CD4-positive, alpha-beta T cell treated with Interleukin-12 subunit alpha and Interleukin-12 subunit beta, for 1 hour (primary cell): ENCODE measurements at places on chromosomes 3 and 15.

- DNase-seq = no peak
Observed at GRCh38 chr15:96054621-96055020, 275.9 kb upstream of the NR2F2 start.

DNA sequence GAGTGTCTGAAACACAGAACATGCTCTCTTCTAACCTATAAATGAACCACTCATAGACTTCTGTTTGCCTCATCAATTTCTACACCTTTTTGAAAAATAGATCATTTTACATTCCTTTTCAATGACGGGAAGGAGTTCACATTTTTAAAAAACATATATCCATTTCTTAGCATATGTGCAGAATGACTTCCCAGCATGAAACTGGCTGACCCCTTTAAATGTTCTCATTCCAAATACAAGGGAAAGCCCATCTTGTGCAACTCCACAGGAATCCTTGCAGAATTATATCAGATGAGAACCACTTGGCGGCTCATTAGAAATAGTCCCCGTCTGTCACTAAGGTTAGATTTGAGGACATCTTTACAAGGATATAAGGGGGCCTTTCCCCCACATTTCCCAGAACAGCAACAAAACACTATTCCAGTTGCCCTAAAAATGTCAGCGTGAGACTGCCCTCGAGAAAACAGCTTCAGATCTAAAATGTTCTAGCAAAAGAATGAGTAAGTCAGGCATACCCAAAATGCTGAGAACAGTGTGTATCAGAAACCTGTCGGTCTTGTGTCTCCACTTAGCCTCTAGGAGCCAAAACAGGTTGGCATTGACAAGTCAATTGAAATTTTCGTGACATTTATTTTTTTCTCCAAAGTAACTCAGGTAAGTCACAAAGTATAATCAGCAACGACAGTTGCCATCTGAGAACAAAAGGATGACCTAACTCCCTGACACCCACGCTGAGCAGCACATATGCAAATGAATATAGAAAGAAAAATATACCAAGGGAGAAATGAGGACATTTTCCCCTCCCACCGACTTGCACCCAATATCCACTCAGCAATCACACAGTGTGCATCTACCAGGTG, 63.1 kb downstream of the FOXP1 start:
- no peak for DNase-seq

DNA sequence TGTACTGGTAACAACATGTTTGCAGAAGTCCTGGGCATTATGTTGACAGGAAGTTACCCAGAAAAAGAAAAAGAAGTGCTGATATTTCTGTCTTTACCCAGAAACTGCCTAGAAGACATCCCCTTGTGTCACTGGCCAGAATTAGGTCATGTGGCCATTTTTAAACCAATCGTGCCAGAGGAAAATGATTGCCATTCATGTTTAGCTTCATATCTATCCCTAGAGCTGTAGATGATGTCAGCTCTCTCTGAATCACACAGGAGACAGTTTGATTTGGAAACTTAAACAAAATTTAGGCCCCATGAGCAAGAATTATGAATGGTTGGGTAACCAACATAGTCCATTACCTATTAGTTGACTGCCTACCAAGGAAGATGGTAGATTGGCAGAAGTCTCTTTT, 8.9 kb upstream of the PLOD2 start:
- no peak for DNase-seq

DNA sequence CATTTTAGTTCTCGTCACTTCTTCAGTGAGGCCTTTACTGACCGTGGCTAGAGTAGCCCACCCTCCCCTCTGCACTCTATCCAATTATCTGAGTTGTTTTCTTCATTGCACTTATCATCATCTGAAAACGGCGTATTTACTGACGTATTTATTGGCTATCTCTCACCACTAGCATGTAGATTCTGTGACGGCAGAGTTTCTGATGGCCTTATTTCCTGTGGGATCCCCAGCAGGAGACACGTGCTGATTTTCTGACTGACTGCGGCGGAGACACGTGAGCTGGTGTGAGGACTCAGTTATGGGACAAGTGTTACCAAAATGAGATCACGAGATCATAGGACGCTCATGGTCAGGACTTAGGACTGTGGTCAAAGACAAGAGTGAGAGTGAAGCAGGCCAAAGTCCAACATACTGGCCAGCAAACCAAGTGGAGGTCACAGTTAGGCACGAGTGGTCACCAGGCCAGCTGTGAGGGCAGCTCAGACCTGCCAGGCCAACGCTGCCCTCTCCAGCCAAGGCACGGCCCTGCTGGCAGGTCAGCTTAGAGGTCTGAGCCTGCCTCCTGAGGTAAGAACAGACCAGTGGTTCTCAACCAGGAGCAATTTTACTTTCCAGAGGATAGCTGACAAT, 50.6 kb upstream of the BNIP2 start:
- no peak for DNase-seq

DNA sequence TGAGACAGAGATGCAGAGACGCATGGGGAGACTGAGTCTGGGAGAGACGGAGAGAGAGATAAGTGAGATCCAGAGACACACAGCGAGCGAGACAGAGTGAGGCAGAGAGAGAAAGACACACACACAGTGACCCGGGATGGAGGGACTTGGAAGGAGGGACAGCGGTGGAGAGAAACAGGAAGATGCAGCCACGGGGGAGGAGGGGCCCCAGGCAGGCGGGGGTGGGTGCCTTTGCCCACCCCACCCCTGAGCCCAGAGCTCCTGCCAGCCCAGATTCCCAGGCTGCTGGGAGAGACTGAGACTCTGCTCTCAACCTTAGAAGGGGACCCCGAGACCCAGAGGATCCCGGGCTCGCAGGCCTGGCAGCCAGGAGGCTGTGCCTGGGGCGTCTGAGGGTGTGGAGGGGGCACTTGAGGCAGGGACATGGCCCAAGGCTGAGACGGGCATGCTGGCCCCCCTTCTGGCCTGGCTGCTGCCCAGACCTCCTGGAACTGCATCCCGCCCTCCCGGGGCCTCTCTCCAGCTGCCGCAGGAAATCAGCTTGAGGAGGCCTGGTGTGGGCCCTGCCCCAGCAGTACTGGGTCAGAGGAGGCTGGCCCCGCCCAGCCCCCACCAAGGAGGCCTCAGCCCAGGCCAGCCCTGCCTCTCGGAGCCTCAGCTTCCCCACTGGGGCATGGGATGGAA, 18.1 kb downstream of the H1-8 start:
- no peak for DNase-seq

DNA sequence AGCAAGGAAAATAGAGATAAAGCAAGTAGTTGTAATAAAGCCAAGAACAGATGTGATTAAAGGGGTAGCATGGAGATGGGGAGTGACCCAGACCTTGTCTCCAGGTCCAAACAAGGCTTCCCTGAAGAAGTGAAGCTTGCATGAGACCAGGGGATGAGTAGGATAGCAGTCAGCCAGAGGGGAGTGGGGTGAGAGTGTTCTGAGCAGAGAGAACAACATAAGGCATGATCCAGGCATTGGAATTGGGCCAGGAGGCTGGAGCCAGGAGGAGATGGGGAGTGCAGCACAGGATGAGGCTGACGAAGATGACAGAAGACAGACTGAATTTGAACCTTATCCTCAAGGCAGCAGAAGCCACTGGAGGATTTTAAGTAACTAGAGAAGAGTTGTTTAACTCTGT, 7.2 kb downstream of the TMOD2 start:
- no peak for DNase-seq

- DNase-seq = no peak
Observed at GRCh38 chr3:127009531-127009930, 26.6 kb downstream of the PLXNA1 start.

GRCh38 chr3:182268711-182269110, 524.6 kb upstream of the ATP11B start:
- no peak for DNase-seq

GRCh38 chr3:126498461-126498860, 19.1 kb downstream of the UROC1 start:
- DNase-seq = no peak

- DNase-seq = no peak
Observed at GRCh38 chr3:112647122-112647521, 6.2 kb upstream of the CCDC80 start.

DNA sequence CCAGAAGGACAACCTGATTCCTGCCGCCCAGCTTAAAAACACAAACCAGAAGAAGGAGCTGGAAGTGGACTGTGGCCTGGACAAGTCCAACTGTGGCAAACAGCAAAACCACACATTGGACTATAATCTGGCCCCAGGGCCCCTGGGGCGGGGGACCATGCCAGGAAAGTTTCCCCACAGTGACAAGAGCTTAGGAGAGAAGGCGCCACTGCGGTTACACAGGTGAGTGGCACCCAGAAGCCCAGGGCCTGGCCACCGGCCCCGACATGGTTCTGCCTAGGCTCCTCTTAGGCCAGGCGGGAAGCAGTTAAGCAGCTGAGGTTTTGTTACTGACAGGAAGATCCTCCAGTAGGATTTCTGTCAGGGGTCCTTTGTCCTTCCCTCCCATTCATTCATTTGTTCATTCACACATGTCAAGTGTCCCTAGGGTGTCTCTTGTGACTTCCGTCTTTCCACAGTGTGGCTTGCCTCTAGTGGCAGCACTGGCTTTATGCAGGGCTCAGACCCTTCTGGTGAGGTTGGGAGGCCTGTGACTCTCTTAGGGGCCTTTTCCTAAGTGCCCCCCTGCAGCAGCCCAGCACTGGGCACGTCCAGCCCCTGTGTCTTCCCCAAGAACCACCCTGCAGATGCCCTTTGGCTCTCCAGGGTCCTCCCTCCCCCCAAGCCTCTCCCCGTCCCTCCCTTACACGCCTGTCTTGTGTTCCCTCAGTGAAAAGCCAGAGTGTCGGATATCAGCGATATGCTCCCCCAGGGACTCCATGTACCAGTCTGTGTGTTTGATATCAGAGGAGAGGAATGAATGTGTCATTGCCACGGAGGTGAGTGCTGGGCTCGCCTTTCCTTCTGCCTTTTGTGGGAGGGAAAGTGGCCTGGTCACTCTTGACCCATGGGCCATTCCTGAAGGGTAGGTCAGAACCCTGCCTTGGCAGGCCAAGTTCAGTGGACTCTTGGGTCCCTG, 7.8 kb downstream of the DLL4 start:
- DNase-seq = no peak

DNA sequence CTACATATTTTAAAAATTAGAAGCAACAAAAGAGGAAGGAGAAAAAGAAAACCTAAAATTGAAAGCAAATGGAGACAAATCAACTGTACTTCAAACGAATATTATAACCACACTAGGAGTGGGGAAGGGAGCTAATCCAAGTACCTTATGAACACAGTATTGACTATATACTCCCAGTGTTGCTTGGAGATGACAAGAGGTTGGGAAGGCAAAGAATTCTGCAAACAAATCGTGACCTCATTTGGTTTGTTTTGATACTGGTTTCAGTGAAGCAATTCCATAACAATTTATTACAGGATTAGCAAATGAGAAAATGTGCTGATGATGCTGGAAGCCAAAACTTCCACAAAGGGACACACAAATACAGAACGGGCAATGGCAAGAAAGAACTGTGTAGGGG, 268.1 kb downstream of the ULK4 start:
- DNase-seq = no peak

DNA sequence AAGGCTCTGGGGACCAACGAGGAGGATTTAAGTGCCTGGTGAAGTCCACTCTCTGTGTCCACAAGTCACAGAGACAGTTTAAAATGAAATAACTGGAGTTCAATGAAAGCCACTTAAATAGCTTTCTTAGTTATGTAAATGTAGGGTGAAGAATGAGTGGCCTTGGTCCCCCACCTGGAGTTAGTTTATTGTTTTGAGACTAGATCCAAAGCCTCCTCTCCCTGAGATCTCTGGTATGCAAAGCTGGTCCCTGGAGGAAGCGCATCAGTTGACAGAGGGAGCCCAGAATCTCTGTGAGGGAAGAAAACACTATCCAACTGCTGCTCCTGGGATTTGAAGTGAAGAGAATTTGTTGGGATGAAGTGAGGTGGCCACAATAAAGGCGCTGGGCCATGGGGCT, 40.5 kb downstream of the EXOG start:
- no peak for DNase-seq

- DNase-seq = no peak
Observed at GRCh38 chr15:68821190-68821840, 620 bp upstream of the ANP32A start.

GRCh38 chr15:80514071-80514780, 110.0 kb downstream of the ARNT2 start:
- DNase-seq = no peak

DNA sequence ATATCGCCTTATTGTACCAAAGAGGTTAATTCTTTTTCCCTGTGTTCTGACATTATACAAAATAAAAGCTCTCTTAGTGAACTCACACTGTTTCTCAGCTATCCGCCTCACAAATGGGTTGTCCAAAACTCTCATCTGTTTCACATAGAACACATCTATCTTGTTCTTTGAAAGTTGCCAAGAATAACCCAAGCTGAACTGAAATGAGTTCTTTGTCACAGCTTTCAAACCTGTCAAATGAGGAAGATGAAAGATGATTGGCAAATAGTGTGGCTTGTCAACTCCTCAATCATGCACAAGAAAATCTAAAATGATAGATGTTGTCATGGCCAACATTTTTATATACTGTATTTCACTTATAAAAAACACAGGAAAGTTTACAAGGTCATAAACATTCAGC, 168.1 kb upstream of the OSTN start:
- DNase-seq = no peak

GRCh38 chr15:66621491-66622467, 56.0 kb upstream of the LCTL start:
- DNase-seq = no peak

GRCh38 chr3:4514916-4515315, 21.8 kb downstream of the ITPR1 start:
- DNase-seq = no peak
